Neural crest cell (in vitro differentiated cells): ENCODE measurements at places on chromosomes 3 and 15. TPM values are rescaled to one million over a fixed set of nuclear protein-coding genes. Genes with fewer than 3 reads are reported as not detected.

DNA sequence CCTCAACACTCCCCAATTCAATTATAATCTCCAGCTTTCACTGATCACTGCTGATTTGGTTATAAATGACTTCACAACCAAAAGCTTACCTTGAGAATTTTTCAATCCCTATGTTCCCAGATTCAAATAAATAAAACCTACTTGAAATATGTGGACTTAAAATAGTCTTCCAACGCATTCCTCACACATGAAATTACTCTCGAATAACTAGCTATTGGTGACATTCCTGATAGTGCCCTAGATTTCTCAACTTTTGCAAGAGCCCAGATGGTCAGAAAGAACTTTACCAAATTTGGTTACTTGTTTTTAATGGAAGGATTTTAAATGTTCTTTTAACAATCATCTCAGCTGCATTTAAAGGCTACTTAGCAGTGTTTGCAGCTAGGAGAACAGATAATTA is 605.5 kb downstream of the FHIT start:
- no peak for DNase-seq

DNA sequence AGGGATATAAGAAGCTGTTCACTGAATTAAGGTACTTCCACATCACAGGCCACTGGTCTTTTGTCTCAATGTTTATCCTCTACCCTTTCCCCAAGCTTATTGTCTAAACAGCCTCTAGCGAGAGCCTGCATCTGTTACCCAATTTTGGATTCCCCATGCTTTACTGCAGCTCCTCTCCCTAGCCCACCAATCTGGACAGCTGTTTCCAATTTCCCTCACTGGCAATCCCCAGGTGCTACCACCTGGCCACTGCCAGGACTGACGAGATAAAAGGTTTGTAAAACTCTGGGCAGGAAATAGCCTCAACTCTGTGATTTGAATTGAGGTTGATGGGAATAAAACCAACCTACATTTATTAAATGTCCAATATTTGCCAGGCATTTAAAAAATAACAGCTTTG is 58.0 kb upstream of the TEX9 start:
- DNase-seq = no peak

- DNase-seq = no peak
Observed at GRCh38 chr3:127525373-127525772, 65.2 kb downstream of the TPRA1 start.

The RGMA gene
- 187 and 205 TPM in 2 replicates for total RNA-seq

The RBP2 gene
- not detected in 2 replicates for total RNA-seq

The SLC28A1 gene
- not detected in 2 replicates for total RNA-seq

The LARP6 gene
- total RNA-seq = 18.2 and 20.5 TPM in 2 replicates

The RLBP1 gene
- 5.7 and 6.3 TPM in 2 replicates for total RNA-seq

The RAB6B gene
- 15.5 and 18.1 TPM in 2 replicates for total RNA-seq

The RHOV gene
- total RNA-seq = 0.80 and 1.0 TPM in 2 replicates

The SCN11A gene
- 0.48 and 0.63 TPM in 2 replicates for total RNA-seq
